ENCODE measurements at places on chromosomes 12 and 14. TPM values are rescaled to one million over a fixed set of nuclear protein-coding genes. Genes with fewer than 3 reads are reported as not detected.

IFNG-AS1 gene
- not detected for total RNA-seq

IL31 gene
- not detected for total RNA-seq

RPGRIP1 gene
- 0.20 TPM for total RNA-seq

MEG3 gene
- 52.4 TPM for total RNA-seq

AMN gene
- 0.39 TPM for total RNA-seq

B3GNT4 gene
- 0.55 TPM for total RNA-seq

FOXN4 gene
- total RNA-seq: 0.03 TPM

KICS2 gene
- total RNA-seq: 8.5 TPM

PZP gene
- not detected for total RNA-seq

DLGAP5 gene
- 31.4 TPM for total RNA-seq

STYK1 gene
- 0.30 TPM for total RNA-seq

FAM186B gene
- 0.16 TPM for total RNA-seq

RIPK3 gene
- not detected for total RNA-seq

SERPINA9 gene
- total RNA-seq: not detected

PLEKHG7 gene
- not detected for total RNA-seq

KRT2 gene
- total RNA-seq: not detected

SMCO2 gene
- 0.12 TPM for total RNA-seq

TBX3 gene
- 40.3 TPM for total RNA-seq

CLEC2A gene
- total RNA-seq: not detected

Measured in A549 treated with GW870086 at 1 μM for 4 hours (cell line).